ENCODE measurements at places on chromosomes 1 and 21.

DNA sequence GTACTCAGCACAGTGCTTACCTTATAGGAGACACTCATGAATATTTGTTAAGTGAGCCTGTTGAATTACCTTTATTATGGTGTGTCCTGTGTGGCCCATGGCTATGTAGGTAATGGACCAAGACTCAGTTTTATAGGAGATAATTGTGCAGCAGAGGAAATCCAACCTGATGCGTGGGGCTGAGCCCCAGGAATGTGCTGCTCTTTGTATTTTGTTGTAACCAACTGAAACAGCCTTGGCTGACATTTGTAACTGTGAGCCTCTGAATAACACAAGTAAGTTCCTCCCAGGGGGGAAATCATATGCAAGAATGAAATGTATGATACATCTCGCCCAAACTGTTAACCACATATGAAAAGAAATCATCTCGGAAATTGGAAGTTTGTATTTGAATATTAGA lies 364.2 kb upstream of the ZP4 start:
- no peak for DNase-seq

- no peak for DNase-seq
These were observed 24.8 kb upstream of the MYOCOS start for GRCh38 chr1:171597203-171597602.

DNA sequence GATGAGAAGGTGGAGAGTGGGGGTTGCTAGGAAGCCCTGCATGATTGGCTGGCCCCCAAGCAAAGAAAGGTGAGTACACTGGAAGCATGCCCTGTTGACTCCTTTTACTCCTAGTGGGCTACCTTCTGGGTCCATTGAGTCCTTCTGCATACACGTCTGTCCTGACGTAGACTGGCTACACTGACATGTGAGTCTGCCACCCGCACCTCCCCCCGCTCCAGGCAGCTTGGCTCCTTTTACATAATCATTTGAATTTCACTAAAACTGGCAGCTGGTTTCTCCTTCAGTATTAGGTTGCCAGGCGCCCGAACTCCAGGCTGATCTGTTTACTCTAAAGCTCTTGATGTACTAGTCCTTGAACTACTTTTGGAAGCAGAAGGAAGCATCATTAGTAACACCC lies 8.7 kb downstream of the MRPS21 start:
- no peak for DNase-seq

GRCh38 chr21:42578761-42579415 lies 65.2 kb downstream of the SLC37A1 start:
- DNase-seq, result no peak

GRCh38 chr1:35454176-35454575 lies 103.0 kb downstream of the KIAA0319L start:
- no peak for DNase-seq

Data from coronary artery (tissue), 2 donors.